ELR (cell line): ENCODE measurements at places on chromosomes 6 and 20.
A peak's percentile ranks its signal among the peaks of the same experiment; 100 is the strongest.

GRCh38 chr20:35008411-35009342, 53.0 kb downstream of the MYH7B start:
- no peak for DNase-seq

- no peak for DNase-seq
These were observed 18.1 kb downstream of the NPEPL1 start for GRCh38 chr20:58710481-58711265.

GRCh38 chr6:153956808-153957207, 82.2 kb upstream of the OPRM1 start:
- DNase-seq: peak; percentile 69

DNA sequence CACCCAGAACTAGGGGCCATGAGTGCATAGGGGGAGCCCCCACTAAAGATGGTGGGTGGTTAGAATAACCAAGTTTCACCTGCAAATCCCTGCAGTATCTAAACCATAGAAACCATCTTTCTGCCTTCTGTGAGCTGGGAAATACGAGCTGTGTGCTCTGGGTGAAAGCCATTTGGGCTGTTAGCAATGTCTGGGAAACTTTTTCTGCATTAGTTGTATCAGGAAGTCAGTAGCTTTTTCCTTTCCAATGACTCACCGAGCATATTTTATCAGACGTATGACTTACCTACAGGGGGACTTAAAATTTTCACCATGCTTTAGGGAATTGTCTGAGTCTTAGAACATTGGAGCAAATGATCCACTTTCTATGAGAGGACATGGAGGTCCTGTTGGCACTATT, 584.0 kb downstream of the QKI start:
- peak; percentile 30 for DNase-seq

GRCh38 chr20:16062661-16063581, 510.3 kb downstream of the KIF16B start:
- DNase-seq: no peak

DNA sequence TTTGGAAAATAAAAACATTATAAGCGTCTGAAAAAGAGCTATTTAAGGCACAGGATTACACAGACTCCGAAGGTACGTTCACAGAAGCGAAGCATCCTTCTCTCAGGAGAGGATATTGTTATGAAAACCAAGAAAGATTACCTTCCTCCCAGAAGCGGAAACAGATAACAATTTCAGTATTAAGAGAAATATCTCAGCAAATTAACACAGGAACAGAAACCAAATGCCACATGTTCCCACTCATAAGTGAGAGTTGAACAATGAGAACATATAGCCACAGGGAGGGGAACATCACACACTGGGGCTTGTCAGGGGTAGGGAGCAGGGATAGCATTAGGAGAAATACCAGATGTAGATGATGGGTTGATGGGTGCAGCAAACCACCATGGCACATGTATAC, 109.7 kb downstream of the CDK19 start:
- no peak for DNase-seq

- DNase-seq: no peak
These were observed 55.7 kb downstream of the GNAS start for GRCh38 chr20:58908221-58908620.

DNA sequence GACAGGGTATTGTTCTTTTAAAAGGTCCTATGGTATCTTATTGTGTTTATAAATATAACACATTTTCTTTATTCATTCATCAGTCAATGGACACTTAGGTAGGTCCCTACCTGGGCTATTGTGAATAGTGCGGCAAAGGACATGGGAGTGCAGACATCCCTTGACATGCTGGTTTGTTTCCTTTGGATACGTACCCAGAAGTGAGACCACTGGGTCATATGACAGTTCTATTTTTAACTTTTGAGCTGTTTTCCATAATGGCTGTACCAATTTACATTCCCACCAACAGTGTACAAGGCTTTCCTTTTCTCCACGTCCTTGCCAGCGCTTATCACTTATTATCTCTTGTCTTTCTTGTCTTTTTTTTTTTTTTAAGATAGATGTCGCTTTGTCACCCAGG, 627.5 kb downstream of the PRKN start:
- no peak for DNase-seq

GRCh38 chr20:53949319-53949839, 121.0 kb downstream of the BCAS1 start:
- peak; percentile 98 for DNase-seq

- no peak for DNase-seq
These were observed 37.3 kb downstream of the NTSR1 start for GRCh38 chr20:62745952-62746288.

DNA sequence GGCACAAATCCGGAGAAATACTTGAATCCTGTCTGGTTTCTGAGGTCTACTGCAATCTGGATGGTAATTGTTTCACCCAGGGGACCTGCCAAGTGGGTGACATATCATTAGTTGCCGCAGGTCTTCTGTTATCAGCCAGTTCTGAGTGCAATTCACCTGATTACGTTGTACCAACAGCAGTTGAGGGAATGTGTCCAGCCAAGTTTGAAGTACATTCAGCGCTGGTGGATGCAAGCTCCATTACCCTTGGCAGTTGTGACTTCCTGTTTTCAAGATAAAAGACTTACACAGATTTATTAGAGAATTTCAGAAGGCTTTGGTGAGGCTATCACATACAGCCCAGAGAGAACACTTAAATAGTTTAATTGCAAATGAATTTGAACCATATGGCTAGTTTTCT, 42.8 kb downstream of the FNDC1 start:
- no peak for DNase-seq

- no peak for DNase-seq
These were observed 3.4 kb downstream of the PRDM13 start for GRCh38 chr6:99609905-99610489.

DNA sequence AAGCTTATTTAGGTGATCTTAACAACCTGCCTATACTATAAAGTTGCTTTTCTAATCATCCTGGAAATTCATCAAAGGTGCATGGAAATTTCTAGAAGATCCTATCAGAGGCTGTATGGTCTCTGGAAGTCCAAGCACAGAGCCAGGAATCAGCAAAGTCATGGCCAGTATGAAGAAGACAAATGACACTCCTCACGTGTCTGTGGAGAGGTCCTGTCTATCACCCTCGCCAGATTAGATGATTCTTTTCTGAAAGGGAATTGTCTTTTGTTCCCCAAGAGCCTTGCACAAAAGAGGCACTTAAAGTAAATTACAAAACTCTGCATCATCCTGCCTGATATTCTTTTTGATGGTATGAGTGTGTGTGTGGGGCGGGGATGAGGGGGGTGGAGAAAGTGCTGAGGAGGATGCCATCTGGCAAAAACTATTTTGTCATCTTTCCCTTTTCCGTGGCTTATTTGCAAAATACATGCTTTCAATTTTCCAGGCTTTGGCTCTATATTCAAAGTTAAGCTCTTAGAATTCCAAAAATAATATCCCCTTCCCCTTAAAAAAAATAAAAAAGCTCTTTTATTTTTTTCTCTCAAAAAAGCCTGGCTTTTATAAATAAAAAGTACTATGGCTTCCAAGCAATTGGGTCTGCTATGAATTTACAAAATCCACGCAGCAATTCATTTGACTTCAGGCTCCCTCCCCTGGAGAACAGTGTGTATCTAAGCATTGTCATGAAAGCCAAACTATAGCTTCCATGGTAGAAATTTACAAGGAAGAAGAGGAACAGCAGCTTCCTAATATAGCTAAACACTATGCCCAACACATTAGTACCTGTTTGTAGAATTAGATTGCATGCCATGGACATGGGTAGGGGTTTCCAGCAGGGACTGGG, 185.2 kb upstream of the ARG1 start:
- DNase-seq: no peak

DNA sequence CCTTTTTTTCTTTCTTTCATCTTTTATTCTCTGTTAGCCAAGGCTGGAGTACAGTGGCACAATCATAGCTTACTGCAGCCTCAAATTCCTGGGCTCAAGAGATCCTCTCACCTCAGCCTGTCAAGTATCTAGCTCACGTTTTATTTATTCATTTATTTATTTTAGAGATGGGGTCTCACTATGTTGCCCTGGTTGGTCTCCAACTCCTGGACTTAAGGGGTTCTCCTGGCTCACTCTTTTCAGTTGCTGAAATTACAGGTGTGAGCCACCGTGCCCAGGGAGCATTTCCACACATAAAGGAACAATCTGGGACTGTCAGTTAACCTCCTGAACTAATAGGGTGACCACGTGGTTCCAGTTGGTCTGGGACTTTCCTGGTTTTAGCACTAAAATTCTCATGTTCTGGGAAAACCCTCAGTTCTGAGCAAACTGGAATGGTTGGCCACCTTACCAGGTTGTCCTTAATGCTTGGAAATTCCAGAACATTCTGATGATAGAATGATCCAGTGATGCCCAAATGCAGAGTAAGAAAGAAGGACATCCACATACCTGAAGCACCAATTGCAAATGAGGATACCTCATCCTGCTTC, 105.5 kb upstream of the ZNF217 start:
- DNase-seq: no peak

GRCh38 chr6:112956696-112957535, 609.8 kb downstream of the RFPL4B start:
- peak; percentile 60 for DNase-seq

DNA sequence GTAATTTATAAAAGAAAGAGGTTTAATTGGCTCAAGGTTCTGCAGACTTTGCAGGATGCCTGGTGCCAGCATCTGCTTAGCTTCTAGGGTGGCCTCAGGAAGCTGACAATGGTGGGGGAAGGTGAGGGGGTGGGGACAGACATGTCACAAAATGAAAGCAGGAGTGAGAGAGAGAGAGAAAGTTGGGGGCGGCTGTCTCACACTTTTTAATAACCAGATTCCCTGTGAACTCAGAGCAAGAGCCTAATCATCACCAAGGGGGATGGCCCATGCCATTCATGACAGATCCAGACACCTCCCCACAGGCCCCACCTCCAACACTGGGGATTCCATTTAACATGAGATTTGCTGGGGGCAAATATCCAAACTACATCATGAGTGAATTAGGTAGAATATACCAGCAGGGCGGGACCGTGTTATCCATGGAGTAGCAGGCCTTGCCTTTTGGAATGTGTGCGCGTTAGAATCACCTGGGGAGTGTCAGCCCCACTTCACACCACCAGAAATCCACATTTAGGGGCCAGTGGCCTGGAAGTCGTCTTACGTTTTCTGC, 258.8 kb downstream of the CDH4 start:
- DNase-seq: no peak

GRCh38 chr6:106398621-106399020, 38.1 kb downstream of the CRYBG1 start:
- DNase-seq: no peak

DNA sequence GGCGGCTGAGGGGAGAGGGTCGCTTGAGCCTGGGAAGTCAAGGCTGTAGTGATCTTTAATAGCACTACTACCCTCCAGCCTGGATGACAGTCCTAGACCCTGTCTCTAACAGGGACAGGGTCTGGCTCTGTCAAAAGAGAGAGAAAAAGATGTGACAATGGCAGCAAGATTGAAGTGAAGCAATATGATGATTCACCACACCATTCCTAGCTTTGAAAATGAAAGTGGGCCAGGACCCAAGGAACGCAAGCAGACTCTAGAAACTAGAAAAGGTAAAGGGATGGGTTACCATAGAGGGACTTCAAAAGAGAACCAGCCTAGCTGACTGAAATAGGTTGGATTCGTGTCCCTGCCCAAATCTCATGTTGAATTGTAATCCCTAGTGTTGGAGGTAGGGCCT, 426.9 kb downstream of the HTR1B start:
- no peak for DNase-seq

- DNase-seq: peak; percentile 87
These were observed 34.7 kb downstream of the KIF25 start for GRCh38 chr6:168032005-168032760.

GRCh38 chr20:54219751-54220426, 12.0 kb downstream of the PFDN4 start:
- DNase-seq: peak; percentile 59

DNA sequence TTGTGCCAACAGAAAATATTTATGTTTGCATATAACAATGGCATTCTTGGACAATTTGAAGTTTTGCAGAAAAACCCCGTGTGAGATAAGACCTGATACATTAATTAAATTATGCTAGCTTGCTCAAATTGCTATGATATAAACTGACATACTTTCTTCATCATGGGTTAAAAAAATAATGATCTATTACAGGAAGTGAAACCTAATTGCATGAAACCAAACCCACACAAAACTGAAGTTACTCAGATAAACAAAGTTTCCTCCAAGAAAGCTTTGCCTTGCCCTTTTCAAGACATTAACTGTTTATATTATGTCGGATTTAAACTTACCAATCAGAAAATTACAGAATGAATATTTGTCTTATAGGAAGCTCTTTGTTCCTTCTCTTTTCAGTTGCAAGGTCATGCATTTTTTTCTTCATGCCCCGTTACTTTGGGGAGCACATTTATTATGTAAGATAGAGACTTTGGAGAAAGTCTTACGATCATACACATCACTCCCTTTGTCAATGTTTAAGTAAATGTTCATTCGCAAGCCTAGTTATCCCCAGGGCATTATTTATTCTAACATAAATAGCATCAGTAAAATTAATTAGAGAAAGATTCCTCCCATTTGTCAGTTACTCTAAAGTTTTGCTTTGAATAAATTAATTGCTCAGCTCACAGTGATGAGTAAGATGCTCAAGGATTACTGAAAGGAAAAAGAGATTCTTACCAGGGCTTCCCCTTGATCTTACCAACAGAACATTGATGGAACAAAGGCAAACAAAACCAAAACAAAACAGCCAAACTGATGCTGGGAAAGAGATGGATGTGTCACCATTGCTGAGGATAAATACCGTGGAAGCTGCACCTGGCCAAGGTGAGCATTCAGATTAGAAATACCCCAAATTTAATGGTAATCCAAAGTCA, 14.8 kb upstream of the TMEM244 start:
- no peak for DNase-seq

- DNase-seq: no peak
These were observed 20.3 kb upstream of the SMOC2 start for GRCh38 chr6:168420706-168421105.

DNA sequence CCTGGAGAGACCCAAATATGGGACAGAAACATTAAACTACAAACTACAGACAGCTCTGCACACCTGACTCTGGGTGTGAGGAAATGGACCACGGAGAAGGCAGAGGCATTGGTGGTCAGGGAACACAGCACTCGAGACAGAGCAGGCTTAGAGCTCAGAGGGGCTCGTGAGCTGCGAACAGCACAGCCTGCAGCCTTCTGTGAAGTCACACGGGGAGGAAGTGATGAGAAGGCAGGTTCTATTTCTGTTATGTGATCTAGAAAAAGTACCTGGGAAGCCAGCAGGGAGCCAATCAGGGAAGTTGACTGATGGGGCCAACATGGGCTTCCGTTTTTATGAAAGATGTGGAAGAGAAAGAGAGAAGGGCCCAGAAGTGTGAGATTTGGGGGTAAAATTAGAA, 88.9 kb upstream of the SNAP25 start:
- no peak for DNase-seq

DNA sequence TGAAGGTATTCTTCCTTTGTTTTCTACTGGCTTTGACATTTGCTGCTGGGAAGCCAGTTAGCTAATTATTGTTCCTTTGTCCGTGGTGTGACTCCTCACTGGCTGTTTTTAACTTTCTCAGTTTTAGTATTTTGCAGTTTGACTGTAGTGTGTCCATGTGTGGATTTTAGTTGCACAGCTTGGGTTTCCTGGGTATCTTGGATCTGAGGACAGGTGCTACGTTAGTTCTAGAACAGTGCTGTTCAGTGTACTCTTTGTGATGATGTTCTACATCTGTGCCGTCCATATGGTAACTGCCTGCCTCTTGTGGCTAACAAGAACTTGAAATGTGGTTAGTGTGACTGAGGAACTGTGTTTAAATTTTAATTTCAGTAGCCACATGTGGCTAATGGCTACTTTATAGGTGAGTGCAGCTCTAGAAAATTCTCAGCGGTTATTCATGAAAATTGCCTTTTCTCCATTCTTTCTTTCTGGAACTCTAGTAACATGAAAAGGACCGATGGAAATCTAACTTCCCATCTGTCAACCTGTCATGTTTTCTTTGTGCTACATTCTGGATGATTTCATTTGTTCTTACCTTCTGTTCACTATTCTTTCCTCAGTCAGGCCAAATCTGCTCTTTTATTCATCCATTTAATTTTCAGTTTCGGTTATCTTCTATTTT, 7.4 kb downstream of the SNX9 start:
- no peak for DNase-seq
